ENCODE measurements at places on chromosomes 2 and 18.

- DNase-seq, result no peak
Measured at GRCh38 chr2:68417926-68418325, 49.2 kb downstream of the FBXO48 start.

DNA sequence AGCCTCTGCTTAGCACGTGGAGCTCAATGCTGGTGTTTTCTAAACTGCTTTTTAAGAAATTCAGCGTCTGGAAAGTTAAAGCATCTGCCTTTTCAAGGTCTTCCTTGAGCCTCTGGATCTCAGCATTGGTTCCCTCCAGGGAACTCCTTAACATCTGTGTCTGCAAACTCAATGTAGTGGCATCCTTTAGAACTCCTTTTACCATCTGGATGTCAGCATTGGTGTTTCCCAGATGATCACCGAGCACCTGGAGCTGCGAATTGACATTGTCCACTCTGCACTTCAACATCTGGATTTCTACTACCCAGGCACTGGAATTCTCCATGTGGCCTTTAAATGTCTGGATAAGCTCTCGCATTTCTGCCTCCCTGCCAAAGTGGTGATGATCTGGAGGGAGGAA is 3.7 kb downstream of the CLEC4F start:
- no peak for DNase-seq

- no peak for DNase-seq
Measured at GRCh38 chr2:159226608-159227385, 59.7 kb downstream of the WDSUB1 start.

- DNase-seq, result no peak
Measured at GRCh38 chr2:173792741-173793140, 172.4 kb downstream of the SP3 start.

Data from stimulated activated CD4-positive, alpha-beta T cell treated with anti-CD3 and anti-CD28 coated beads, Interleukin-12 subunit alpha, Interleukin-12 subunit beta, amount 100 ng/mL, for 24 hours (primary cell).